ENCODE measurements at places on chromosomes 3 and 15.

GRCh38 chr15:62337934-62338333 is 172.8 kb upstream of the C2CD4B start:
- no peak for DNase-seq

- DNase-seq: no peak
Observed at GRCh38 chr3:30904996-30905395, 10.5 kb upstream of the GADL1 start.

- no peak for DNase-seq
Observed at GRCh38 chr3:101938262-101938847, 89.0 kb downstream of the NFKBIZ start.

DNA sequence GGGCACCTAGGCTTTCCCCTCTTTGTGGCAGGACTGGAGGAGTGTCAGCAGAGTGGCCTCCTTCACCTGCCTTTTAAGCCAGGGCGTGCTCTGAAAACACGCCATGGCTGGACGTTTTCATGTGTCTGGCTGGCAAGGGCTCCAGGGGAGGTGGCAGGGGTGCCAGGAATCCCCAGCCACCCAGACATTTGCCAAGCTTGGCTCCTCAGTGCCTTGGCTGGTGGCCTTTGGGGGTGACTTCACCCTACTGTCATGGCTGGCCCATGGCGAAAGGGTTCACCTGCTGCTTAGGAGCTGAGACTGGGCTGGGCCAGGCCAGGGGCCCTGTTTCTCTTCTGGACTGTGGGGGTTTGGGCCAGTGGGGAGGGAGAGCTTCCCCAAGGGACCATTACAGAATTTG is 17.6 kb downstream of the KLF13 start:
- DNase-seq: no peak

GRCh38 chr15:66729331-66729951 is 27.4 kb downstream of the SMAD6 start:
- peak; percentile 57 for DNase-seq
